Epithelial cell of proximal tubule (primary cell): ENCODE measurements at places on chromosomes 5 and 9. TPM values are rescaled to one million over a fixed set of nuclear protein-coding genes. Genes with fewer than 3 reads are reported as not detected.

GRCh38 chr5:1835431-1835830 lies 34.2 kb downstream of the NDUFS6 start:
- no peak for DNase-seq

GRCh38 chr9:34409154-34409553 lies 32.5 kb upstream of the MYORG start:
- DNase-seq, result no peak

DNA sequence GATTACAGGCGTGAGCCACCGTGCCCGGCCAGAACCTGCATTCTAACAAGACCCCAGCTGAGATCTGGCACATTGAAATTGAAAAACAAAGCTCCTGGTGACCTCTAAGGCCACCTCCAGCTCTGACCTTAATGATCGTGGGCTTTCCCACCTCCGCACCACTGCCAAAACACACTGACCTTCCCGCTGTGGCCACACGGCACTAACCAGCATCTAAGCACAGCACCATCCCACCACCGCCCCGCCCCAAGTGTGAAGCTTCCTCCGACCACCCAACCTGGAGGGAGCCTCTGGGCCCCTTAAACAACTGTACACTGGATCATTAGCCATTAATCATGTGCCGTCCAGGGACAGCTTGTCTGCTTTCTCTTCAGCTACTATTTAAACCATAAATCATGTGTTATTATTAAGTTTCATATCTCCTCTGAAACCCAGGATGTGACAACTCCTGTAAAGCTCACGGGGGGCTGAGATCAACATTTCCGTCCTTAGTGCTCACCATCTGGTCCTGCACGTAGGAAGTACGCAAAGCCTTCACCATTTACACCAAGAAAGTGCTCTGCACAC lies 80.6 kb downstream of the COL23A1 start:
- DNase-seq, result no peak

DNA sequence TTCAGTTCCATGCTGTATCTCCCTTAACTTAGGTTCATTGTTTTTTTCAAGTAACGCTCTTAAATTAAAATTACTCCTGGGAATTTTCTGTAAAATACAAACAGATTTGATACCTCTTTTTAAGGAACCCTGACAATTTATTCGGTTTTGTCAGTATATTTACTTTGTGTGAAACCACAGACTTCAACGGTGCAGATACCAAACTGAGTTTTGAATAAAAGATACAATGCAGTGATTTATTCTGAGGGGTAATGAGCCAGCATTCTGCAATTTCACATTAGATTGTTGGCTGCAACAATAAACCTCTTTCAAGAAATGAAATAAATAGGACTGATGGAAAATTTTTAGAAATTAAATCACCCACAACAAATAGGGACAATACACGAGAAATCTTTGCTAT lies 308.6 kb upstream of the EDIL3 start:
- DNase-seq, result no peak

GRCh38 chr5:112210430-112211005 lies 208.6 kb downstream of the EPB41L4A start:
- DNase-seq, result no peak

- DNase-seq, result no peak
Measured at GRCh38 chr5:174082286-174082685, 36.8 kb downstream of the NSG2 start.

- no peak for DNase-seq
Measured at GRCh38 chr9:98318834-98319478, 63.5 kb upstream of the TBC1D2 start.

GRCh38 chr9:128412120-128412790 lies 8.4 kb upstream of the CERCAM start:
- DNase-seq, result no peak

- no peak for DNase-seq
Measured at GRCh38 chr5:22514231-22514630, 338.9 kb downstream of the CDH12 start.

DNA sequence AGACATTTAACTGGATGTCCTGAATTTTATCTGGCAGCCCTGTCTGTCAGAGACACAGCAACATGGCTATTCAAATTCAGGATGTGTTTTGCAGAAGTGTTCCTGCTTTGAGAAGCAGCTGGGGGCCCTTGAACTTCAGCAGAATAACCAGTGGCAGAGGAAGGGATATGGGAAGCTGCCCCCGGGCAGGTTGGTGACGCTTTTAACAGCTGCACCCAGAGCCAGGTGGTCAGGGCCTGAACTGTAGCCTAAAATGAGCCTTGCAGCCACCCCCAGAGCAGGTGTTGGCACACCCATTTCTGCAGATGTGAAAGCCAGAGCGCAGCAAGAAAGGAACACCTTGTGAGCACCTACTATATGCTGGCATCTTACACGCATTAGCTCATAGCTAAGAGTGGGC lies 128.7 kb upstream of the BOD1 start:
- no peak for DNase-seq

DNA sequence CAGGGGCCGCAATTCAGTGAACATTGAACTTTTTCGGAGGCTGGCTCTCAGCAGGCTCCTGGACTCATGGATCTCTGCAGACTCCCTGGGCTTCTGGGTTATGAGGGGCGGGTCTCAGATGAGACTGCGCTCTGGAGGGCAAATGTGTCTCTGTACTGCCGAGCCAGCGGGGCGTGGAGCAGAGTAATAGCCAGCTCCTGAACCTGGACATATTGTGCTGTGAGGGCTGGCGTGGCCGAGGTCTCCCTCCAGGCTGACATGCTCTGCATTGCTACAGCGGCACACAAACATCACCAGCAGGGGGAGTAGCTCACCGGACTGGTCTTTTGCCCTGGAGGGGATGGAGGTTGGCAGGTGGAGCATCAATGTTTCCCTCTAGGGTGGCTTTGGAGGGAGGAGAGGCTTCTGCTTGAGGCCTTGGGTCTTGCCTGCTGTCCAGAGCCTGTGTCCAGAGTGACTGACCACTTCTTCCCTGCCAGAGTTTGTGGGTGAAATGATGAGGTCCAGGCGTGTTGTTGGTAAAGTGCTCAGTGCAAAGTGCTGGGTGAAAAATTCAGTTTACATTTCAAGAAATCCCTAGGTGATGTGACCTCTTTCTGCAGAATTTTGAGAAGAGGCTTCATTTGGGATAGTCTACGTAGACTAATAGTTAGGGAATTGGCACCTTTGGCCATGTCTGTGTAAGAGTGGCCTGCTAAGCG lies 10.9 kb upstream of the GADD45G start:
- no peak for DNase-seq

DNA sequence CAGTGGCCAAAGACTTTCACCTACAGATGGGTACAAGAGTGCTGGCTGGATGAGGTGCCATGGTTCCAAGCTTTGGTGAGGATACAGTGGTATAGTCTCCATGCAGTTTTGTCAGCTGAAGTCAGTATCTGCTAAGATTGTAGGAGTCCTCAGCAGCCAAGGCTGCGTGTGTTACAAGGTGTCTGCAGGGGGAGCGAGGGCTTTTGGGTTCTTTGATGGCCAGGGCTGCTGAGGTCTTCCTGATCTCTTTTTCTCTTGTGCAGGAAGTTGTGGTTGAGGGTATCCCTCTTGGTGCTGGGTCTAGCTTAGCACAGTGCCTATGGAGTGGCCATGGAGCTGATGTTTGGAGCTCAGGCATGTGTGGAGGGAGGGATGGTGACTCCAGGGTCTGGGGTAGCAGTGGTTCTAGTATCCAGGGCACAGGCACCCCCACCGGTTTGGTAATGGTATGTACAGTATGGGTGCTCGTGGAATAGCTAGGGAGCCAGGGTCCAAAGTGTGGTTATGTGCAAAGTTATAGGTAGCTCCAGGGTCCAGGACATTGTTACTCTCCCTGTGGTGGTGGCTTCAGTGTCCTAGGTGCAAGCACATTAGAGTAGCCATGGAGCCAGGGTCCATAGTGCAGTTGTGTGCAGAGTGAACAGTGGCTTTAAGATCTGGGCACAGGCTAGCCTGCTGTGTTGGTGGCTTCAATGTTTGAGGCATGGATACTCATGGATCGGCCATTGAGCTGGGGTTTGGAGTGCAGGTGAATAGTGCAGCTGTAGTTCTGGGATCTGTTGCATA lies 36.7 kb downstream of the CNTLN start:
- DNase-seq, result no peak

DNA sequence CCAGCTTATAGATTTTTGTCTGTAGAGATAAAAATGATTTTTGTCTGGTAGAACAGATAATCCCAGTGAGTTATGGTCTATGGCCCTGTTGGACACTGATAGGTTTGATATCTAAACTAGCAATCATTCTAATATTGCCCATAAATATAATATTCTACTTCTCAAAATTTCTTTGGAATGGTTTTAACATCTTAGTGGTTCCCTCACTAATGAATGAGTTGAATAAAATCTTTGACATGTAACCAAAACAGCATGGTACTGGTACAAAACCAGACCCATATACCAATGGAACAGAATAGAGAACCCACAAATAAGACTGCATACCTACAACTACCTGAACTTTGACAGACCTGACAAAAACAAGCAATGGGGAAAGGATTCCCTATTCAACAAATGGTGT lies 219.7 kb downstream of the SEC61B start:
- DNase-seq, result no peak

GRCh38 chr5:146956217-146956616 lies 77.7 kb upstream of the PPP2R2B start:
- DNase-seq, result no peak

- no peak for DNase-seq
Measured at GRCh38 chr9:82538634-82539033, 524.3 kb downstream of the RASEF start.

DNA sequence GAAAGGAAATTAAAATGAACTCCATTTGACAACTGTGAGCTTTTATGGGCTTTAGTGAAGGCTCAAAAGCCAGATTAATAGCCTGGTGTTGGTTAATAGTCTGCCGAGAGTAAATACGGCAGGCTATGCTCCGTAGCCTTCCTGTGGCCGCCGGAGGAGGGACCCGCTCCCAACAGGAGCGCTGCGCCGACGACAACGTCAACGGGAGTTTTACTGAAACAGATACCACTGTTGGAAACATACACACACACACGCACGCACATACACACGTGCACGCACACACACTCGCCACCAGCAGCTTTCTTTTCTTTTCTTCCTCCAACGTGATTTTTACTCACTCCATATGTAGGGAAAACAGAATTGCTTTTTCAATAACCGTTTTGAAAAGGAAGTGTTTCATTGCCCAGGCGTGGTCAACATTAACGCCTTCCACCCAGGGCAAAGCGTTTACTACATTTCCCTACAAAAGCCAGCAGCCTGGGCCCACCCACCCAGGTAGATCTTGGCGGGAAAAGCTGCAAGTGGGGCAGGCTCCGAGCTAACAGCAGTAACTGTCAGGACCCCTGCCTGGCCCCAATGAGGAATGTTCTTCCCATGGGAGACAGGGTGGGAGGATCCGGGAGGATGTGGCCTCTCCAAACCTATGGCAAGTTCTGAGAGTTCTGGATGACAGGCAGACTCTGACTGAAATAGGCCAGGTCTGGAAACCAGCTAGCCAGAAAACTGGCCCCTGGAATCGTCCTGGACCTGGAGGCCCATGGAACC lies 72.3 kb downstream of the PAX5 start:
- DNase-seq, result no peak

GRCh38 chr5:74402553-74402952 lies 238.0 kb downstream of the ENC1 start:
- no peak for DNase-seq

Gene TRIM7
- 2.7 and 14.6 TPM in 2 replicates for total RNA-seq

Gene ELP1
- 19.8 and 22.2 TPM in 2 replicates for total RNA-seq

Gene APBA1
- total RNA-seq, result 0.29 and 0.36 TPM in 2 replicates

Gene HTR1A
- total RNA-seq, result not detected in 2 replicates

Gene SLC27A6
- total RNA-seq, result 0.80 TPM in 1 of 2 replicates, not detected in the other

Gene SHOC1
- 0.07 TPM in 1 of 2 replicates, not detected in the other for total RNA-seq

Gene CCNI2
- 1.1 and 3.8 TPM in 2 replicates for total RNA-seq
